ENCODE measurements at places on chromosomes 7 and 10. TPM values are rescaled to one million over a fixed set of nuclear protein-coding genes. Genes with fewer than 3 reads are reported as not detected.

GRCh38 chr10:116688241-116688711 lies 54.1 kb downstream of the HSPA12A start:
- no peak for DNase-seq

ATP6V0E2 gene
- 15.4 TPM for total RNA-seq

FAM25C gene
- not detected for total RNA-seq

ST8SIA6 gene
- 1.8 TPM for total RNA-seq

All from H7 (cell line).